Lung (tissue), 17 donors: ENCODE measurements at places on chromosomes 2 and 18.

DNA sequence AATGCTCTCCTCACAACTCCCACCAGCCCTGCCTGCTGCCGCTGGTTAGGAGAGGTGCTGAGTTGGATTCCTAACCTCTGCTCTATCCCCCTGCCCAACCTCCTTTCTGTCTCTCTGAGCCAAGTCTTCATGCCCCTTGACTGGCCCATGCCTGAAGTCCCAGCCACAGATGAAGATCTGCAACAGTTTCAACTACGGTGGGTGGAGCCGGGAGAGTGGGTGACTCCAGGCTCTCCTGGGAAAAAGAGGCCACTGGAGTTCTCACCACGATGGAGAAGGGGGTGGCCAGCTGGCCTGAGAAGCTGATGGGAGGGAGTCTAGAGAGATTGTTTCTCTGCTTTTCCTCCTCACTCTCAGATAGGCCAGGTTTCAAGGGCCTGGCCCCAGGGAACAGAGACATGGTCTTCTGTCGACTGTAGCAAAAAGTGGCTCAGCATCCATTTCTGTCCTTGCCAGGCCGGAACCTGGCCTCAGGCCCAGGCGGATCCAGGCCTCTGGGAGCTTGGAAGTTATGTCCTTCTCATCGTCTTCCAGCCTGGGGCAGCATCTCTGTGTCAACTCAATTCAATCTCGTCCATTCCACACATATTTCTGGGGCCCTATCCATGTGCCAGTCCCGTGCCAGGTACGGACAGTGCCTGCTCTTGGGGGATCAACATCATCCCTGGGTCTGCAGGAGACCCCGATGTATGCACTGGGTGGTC is 75.3 kb downstream of the INHBB start:
- no peak for DNase-seq

- DNase-seq = no peak
Measured at GRCh38 chr2:84285056-84285747, 173.9 kb downstream of the SUCLG1 start.

DNA sequence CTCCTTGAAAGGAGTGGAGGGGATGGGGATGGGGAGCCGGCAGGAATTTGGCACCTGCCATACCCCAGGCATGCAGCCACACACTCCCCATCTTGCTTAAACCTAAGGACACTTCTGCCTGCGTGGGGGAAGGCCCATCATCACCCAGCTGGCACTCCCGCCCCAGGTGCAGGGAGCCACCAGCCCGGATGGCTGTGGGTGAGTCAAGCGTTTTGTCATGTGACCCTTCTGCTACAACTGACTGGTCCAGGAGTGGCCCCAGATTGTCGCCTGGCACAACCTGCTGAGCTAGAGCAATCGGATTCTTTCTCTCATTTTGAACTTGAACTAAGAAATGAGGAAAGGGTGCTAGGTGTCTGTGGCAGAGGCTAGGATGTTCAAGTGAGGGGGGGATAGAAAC is 61.3 kb downstream of the TSN start:
- DNase-seq = no peak

GRCh38 chr18:79258447-79258846 is 137.3 kb upstream of the NFATC1 start:
- DNase-seq = no peak

DNA sequence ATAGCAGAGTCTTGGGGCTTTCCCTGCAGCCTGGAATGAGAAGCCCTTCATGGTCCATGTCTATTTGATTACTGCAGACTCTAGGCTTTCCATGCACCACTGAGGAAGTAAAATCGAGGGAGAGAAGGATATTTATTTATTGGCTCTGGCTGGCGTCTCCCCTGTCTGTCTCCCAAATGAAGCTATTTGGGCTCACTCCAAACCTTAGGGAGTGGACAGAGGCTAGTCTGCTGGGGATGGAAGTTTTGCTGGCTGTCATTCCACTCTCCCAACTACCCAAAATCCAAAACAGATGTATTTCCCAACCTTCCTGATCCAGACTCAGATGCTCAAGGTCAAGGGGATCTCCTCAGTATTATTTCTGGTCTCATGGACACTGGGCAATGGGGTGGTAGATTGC is 33.7 kb downstream of the TMEM17 start:
- no peak for DNase-seq

GRCh38 chr2:130341562-130342019 is 1.1 kb upstream of the IMP4 start:
- no peak for DNase-seq

DNA sequence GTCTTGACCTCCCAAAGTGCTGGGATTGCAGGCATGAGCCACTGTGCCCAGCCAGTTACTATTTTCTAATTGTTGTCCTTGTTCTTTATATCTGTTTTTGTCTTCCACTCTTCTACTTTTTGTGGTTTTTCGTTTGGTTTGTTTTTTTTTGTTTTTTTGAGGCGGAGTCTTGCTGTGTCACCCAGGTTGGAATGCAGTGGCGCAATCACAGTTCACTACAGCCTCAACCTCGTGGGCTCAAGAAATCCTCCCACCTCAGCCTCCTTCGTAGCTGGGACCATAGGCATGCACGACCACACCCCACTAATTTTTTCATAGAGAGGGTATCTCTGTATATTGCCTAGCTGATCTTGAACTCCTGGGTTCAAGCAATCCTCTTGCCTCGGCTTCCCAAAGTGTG is 100.7 kb downstream of the EHBP1 start:
- no peak for DNase-seq

DNA sequence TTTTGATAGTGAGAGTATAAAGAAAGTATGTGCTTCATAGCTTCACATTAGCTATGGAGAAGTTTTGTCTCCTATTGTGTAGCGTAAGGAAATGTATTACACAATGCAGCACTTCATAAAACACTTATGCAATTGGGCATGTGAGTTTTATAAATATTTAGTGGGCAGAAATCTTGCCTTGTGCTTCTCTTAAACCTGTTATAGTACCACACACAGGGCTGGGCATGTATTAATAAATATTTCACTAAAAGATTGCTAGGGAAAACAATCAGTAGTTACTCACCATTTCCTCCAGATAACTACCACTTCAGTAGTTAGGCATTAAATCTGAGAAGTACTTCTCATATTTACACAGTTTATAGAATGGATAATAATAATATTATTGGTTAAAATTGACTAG is 1080.8 kb upstream of the PIK3C3 start:
- DNase-seq = no peak

GRCh38 chr18:22344908-22345670 is 72.6 kb downstream of the CTAGE1 start:
- no peak for DNase-seq

GRCh38 chr2:103335403-103335802 is 573.6 kb downstream of the TMEM182 start:
- no peak for DNase-seq

DNA sequence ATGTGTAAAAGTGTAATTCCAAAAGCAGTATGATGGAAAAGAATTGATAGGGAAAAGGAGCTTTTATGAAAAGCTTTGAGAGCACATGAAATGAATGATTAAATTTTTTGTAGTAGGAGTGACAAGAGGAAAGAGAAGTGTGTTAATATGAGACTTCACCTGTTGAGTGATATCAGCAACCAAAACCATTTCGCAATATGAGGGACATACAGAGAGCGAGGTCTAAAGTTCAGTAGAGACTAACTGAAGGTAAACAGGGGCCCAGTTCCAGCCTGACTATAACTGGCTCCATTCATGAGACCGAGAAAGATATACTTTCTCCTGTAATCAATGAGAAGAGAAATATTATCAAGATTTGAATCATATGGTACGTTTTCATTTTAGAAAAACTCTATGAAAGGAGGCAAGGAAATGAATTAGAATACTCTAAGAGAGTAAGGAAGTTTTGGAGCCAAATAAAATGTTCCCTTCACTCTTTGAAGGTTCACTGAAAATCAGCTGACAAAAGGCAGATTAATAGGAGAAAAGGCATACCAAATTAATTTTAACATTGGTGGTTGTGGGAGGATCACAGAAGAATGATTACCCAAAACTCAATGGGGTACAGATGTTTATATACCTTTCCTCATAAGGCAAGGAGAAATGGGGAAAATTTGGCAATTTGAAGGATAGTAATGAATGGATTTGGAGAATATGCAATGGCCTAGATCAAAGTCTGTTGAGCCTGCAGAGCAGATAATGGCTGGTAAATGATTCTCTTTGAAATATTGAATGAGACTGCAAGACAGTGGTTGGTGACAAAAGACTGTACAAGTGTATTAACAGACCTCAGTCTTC is 932.2 kb downstream of the TDRD15 start:
- DNase-seq = no peak

GRCh38 chr2:233447506-233448219 is 93.4 kb downstream of the DGKD start:
- no peak for DNase-seq

- peak; percentile 67 for DNase-seq
Measured at GRCh38 chr2:35410431-35411061, 945.0 kb upstream of the CRIM1 start.

GRCh38 chr18:77811503-77811902 is 561.9 kb downstream of the GALR1 start:
- peak; percentile 8 for DNase-seq

DNA sequence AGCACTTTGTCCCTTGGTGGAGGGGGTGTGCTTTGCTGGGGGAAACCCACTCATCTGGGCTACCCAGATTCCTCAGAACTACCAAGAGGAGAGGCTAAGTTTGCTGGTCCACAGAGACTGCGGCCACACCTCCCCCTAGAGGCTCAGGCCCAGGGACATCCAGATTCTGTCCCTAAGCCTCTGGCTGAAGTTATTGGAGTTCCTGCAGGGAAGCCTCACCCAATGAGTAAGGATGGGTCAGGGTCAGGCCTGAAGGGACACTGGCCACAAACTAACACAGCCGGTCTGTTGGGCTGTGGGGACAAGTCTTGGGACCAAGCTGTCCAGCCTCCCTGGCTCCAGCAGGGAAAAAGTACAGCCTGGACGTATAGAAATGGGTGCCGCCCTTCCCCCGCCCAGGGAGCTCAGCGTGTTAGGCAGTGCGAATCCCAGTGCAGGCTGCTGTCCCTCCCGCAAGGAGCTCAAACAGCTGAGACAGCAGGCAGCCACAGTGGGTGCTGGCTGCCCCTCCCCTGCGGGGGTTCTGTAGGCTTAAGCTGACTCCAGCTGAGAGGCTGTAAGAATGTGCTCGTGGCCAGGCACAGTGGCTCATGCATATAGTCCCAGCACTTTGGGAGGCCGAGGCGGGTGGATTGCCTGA is 86.9 kb upstream of the ARL5A start:
- no peak for DNase-seq

GRCh38 chr2:240645346-240645745 is 20.1 kb downstream of the GPR35 start:
- no peak for DNase-seq

DNA sequence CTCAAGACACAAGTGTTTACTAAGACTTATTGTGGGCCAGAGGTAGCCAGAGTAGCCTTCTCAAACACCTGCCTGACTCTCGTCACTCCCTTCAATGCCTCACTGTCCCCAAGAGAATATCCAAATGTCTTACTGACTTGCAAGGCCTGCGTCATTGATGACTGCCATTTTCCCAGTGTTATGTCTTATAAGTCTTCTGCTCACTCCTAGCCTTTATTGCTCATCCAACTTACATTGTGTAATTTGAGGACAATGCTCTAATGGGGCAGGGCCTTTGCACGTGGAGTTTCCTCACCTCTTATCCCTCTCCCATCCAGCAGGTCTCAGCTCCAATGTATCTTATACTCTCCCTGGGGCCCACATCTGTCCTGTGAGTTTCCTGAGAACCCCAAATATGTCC is 10.1 kb upstream of the CD226 start:
- DNase-seq = no peak

DNA sequence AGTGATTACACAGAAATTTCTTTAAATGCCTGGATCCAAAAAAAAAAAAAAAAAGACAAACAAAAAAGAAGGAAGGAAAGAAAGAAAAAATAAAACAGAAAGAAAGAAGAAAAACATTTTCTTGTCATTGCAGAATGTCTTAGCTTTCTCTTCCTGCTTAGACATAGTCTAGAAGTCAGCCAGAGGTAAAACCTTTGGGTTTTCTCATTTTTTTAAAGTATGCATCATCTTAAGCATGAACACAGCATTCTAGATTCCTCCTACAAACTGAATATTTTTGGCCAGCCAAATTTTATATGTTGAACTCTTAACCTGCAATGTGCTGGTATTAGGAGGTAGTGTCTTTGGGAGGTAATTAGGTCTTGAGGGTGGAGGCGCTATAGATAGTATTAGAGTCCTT is 243.9 kb downstream of the TRIB2 start:
- no peak for DNase-seq

DNA sequence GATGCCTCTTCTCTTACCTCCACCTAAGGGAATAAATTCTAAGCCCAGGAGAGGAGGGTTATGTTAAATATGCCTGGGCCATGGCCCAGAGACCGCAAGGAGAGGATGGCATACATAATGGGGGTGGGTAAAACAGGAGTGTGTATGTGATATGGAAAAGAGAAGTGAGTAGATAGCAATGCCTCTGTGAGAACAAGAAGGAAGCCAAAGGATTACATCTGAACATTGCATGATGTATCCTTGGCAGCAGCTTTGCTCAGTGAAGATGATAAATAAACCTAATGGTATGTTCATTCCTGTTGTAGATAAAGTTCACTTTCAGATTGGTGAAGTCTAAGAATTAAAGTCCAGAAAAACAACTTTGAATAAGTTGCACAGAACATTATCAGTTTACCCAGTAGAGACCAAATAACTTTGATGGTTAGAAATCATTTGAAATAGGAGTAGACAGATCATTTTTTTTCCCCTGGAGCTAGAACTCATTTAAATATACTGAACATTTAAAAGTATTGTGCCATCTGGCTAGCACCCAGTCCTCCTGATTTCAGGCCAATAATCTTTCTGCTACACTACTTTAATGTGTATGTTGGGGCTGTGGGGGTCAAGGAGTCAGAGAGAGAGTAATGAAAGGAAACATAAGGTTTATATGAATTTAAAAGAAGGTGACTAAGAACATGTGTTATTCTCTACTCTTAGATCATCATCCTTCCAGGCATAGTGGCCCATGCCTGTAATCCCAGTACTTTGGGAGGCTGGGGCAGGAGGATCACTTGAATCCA is 231.7 kb downstream of the PARD3B start:
- peak; percentile 89 for DNase-seq

GRCh38 chr2:17255071-17255470 is 263.2 kb downstream of the RAD51AP2 start:
- no peak for DNase-seq

DNA sequence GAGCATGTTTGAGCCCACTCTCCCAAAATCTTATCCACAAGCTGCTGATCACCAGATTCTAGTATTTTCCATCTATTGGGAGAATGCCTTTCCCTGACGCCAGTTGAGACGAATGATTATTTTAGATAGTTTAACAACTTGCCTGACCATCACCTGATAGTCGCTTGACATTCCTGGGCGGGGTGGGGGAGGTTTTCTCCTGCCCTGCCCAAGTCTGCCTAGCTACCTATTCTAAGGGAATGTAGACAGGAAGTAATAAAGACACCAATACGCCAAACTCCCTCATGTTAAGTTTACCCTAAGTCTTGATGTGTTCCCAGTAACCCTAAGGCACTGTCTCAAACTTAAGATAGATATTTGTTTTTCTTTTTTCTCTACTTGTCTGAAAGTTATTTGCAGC is 4.6 kb upstream of the ACAA2 start:
- DNase-seq = no peak

DNA sequence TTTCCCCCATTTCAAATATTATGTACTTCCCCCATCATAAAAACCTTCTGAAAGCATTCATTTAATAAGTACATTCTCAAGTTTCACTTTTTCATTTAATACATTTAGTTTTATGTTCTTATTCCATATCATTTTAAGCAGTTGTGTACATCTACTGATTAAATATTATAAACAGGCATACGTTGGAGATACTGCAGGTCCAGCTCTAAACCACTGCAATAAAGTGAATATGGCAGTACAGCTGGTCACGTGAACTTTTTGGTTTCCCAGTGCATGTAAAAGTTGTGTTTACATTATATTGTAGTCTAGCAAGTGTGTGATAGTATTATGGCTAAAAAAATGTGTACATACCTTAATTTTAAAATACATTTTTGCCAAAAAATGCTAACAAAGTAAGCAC is 48.7 kb downstream of the TET3 start:
- no peak for DNase-seq
